Activated naive CD4-positive, alpha-beta T cell treated with anti-CD3 and anti-CD28 coated beads, Interleukin-2, amount 50 U/mL, for 16 hours (primary cell): ENCODE measurements at places on chromosomes 3 and 15.

GRCh38 chr3:18302517-18302916 is 122.6 kb downstream of the SATB1 start:
- DNase-seq, result no peak

- no peak for DNase-seq
Measured at GRCh38 chr3:66803721-66804695, 194.1 kb upstream of the KBTBD8 start.

- no peak for DNase-seq
Measured at GRCh38 chr15:91508633-91509032, 344.9 kb upstream of the SLCO3A1 start.

GRCh38 chr3:101902041-101902440 is 52.7 kb downstream of the NFKBIZ start:
- DNase-seq, result no peak

DNA sequence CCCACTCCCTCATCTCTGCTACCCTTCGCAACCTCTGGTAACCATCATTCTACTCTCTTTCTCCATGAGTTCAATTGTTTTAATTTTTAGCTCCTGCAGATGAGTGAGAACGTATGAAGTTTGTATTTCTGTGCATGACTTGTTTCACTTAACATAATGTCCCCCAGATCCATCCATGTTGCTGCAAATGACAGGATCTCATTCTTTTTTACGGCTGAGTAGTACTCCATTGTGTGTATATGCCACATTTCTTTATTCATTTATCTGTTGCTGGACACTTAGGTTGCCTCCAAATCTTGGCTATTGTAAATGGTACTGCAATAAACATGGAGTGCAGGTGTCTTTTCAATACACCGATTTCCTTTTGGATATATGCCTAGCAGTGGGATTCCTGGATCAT is 12.1 kb downstream of the GALK2 start:
- DNase-seq, result no peak

GRCh38 chr3:123392871-123393620 is 55.8 kb downstream of the ADCY5 start:
- no peak for DNase-seq

DNA sequence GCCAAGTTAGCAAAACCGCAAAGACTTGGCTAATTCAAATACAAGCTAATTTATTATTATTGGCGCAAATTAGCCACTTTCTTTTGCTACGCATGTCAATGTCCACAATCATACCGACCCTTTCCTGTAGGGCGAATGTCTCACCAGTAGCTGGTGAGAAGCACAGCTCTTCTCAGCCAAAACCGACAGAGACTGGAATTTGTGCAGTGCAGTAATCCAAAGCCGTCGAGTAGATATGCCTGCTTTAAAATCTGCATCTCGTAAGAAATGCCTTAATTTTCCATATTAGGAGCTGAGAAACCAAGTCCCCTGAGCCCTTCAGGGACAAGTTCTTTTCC is 614 bp upstream of the MINDY2 start:
- DNase-seq, result no peak

DNA sequence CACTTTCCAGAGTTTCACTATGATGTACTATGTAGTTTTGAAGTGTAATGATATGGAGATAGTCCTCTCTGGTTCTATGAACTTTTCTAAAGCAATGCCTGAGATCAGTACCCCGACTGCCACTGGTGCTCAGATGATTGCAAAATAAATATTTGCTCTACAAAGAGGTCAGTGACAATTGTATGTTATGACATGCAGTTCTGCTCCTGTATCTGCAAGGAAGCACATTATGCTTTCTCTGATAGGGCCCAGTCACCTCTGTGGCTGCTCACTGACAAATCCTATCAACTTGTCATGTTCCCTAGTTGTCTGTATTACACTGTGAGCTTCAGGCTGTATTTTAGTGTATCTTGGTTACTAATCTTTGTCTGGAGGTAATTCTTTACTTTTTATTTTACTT is 362.6 kb downstream of the ROBO1 start:
- no peak for DNase-seq

GRCh38 chr15:56798639-56799038 is 65.3 kb upstream of the ZNF280D start:
- DNase-seq, result no peak

- DNase-seq, result no peak
Measured at GRCh38 chr3:71328926-71329325, 254.6 kb downstream of the FOXP1 start.

DNA sequence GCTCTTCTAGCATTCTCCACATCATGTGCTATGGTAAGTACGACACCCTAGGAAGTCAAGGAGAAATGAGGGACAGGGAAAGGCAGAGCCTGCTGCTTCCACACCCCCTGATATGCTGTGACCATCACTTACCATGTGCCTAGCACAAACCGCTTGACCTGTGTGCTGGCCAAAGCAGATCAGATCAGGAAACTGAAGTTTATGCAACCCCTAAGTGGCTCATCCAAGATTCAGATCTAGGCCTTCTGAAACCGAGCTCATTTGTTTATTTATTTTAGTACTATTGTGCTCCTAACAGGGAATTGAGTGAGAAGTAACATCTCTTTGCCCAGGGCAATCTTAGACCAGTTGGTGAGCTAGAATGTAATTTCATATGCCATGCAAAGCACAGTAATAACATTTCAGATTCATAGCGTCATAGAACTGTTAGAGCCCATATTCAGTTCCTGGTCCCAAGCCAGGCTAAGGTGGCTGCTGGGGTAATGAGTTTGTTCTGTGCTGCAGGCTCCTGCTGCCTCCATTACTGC is at the start of gene RTP2:
Gene RTP2, minus strand, starts transcription at position 51 of the 527 bp plus-strand sequence. CDS start 429 bp downstream, outside the sequence.
- DNase-seq, result no peak

DNA sequence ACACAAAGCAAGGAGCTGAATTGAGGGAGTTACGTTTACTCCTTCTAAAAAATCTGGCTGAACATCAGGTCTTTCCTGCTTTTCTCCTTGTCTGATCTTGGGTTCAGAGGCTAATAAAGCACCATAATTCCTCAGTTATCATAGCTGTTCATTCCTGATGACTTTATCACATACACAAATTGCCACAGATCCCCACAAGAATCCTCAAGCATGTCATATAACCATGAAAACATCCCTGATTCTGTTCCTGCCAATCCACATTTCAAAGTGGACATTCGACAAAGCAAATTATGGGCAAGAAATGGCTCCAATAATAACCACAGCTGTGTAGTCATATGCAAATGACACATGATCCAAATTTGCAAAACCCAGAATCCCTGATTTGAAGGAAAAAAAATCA is 321.3 kb downstream of the MEX3B start:
- no peak for DNase-seq

DNA sequence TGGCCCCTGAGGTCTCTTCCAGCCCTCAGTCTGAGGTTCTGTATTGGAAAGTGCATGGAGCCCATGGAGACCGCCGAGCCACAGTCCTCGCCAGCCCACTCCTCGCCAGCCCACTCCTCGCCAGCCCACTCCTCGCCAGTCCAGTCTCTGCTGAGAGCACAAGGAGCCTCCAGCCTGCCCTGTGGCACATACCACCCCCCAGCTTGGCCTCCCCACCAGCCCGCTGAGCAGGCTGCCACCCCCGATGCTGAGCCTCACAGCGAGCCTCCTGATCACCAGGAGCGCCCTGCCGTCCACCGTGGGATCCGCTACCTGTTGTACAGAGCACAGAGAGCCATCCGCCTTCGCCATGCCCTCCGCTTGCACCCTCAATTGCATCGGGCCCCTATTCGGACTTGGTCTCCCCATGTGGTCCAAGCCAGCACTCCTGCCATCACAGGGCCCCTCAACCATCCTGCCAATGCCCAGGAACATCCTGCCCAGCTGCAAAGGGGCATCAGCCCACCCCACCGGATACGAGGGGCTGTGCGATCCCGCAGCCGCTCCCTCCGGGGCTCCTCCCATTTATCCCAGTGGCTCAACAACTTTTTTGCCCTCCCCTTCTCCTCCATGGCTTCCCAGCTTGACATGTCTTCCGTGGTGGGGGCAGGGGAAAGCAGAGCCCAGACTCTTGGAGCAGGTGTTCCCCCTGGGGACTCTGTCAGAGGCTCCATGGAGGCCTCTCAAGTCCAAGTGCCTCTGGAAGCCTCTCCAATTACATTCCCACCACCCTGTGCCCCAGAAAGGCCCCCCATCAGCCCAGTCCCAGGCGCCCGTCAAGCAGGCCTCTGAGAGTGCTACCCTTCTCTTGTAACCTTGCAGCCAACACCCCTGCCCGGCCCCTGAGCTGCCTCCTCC is 40.9 kb downstream of the PML start:
- no peak for DNase-seq

DNA sequence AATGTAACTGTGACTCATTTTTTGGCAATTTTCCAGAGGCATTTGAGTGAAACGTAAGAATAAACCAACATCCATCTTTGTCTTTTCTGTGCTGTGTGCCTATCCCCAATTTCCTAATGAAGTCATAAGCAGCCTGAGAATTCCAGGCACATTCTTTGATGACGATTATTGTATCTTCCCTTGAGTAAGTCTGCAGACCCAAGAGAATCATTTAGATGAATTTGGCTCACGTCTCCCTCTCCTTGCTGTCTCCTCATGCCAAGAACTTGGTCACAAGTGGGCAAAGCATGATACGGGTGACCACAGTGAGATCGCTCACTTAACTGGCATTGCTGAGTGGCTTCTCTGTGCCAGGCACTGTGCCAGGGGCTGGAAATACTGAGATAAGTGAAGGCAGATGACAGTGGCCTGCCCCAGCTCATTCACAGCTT is 384.5 kb upstream of the IL12A start:
- DNase-seq, result no peak

DNA sequence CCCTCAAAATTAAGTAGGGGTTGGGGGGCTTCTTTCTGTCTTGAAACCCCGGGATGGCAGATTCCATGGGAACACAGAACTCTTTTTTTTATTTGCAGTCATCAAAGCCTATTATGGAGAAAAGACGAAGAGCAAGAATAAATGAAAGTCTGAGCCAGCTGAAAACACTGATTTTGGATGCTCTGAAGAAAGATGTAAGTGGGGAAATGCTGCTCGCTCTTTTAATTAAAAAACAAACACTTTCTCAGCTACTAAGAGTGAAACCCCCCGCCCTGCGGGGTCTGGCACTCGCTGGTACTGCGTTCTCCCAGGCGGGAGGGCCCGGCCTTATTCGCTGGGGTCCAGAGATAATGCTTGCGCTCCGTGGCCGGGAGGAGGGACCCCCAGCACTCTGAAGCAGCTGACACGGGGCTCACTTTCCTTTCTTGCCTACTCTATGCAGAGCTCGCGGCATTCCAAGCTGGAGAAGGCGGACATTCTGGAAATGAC is 615 bp downstream of the HES1 start:
- DNase-seq, result no peak

DNA sequence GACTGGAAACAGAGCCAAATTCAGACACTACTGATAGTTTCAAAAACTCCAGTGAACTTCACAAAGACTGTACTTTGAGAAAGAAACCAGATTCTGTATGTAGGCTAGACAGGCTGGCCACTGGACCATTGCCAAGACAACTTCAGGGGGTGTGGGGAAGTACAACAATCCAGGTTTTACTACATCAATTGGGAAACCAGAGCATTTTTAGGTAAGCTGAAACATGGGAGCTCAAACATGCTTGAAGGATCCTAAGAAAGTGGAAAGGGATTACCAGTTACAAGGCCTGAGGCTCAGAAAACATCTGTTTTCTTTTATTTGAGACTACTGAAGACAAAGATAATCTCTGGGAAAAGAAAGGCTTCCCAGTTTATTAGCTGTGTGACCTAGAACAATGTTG is 26.9 kb upstream of the ZNF280D start:
- DNase-seq, result no peak

DNA sequence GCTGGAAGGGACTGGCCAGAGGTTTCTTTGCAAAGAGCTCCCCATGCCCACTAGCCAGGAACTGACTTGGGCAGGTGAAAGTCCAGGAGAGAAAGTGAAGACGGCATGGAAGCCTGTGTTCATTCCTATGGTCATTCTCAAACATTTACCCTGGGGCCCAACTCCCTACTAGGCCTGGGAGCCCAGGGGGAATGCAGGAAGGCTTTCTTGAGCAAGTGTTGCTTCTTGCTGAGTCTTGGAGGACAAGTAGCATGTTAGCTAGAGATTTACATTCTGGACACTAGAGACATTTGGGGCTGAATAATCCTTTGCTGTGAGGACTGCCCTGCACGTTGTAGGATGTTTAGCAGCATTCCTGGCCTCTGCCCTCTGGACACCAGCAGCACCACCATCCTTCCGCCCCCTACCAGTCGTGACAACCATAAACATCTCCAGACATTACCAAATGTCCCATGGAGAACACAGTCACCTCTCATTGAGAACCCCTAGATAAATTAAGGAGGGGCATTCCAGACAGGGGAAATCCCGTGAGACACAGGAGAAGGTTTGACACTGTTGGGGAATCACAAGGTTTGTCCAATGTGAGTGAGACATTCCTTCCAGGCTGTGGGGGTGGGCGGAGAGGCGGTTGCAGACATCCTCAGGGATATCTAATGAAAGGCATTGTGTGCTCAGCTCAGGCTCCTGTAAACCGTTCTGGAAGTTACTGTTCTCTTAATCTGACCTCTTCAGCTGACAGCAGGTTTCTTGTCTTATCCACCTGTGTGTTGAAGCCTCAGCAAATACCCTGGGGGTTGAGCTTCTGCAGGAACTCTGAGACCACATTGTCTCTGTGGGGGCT is 236.2 kb downstream of the TLE3 start:
- DNase-seq, result no peak

GRCh38 chr3:149575961-149576564 is 81.8 kb downstream of the WWTR1 start:
- no peak for DNase-seq

GRCh38 chr15:41169781-41170180 is 53.7 kb upstream of the INO80 start:
- no peak for DNase-seq

DNA sequence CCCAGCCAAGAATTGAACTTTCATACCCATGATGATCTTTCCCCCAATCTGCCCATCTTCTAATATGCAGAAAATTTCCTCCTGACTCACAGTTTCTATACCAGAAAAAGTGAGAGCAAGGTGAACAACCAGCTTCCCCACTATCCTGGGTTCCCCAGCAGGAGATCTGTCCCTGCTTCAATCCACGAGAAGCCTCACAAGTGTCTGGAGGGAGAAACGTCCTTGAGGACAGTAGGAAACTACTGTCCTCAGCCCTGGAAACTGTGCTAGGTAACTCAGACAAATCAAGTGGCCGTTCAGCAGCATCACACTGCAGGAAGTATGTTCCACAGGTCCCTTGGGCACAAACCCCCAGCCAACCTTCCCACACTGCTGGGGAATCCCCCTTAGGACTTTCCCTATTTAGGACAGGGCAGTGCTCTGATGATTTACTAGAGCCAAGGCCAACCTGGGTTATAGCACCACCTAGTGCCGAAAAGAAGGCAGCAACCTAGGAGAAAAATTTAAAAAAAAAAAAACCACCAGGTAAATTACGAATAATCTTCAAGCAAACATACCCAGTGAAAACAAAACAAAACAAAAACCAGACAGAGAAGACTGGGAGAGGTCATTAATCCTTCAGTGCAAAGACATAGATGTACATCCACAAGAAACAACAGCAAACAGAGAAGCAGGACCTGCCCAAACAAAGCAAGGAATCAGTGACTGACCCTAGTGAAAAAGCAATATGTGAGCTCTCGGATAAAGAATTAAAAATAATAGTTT is 36.0 kb downstream of the MORC1 start:
- no peak for DNase-seq

- no peak for DNase-seq
Measured at GRCh38 chr3:134941820-134942219, 146.8 kb downstream of the EPHB1 start.

GRCh38 chr15:23912191-23912590 is 225.1 kb upstream of the NDN start:
- no peak for DNase-seq

- DNase-seq, result no peak
Measured at GRCh38 chr3:109091846-109092245, 26.1 kb downstream of the MORC1 start.

GRCh38 chr3:174102274-174102673 is 704.7 kb downstream of the NLGN1 start:
- DNase-seq, result no peak
